CMK (cell line): ENCODE measurements at places on chromosomes 2 and 18.

DNA sequence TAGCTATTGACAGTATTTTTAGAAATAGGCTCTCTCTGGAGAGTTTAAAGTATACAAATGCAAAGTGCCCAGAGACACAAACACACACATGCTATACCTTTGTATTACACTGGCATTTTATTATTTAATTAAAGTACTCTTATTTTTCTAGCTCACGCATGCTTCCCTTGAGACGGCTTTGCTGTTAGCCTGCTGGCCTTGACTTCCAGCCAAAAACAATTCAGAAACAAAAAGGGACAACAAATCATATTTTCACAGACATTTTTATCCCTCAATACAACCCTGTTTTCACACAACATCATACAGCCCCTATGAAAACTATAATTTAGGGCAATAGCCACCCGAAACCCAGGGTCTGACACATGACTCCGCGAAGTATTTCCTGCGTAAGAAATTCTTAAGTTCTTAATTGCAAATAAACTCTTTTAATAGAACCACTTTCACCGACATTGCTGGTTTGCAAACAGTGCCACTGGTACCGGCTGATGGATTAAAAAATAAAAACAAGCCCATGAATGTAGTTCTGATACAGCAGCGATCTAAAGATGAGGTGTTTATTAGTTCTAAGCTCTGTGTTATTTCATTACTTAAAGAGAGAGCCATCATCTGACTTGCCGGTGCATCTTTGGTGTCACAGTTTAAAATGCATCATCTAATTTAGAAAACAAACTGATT lies 185.1 kb downstream of the TCF4 start:
- DNase-seq = no peak

DNA sequence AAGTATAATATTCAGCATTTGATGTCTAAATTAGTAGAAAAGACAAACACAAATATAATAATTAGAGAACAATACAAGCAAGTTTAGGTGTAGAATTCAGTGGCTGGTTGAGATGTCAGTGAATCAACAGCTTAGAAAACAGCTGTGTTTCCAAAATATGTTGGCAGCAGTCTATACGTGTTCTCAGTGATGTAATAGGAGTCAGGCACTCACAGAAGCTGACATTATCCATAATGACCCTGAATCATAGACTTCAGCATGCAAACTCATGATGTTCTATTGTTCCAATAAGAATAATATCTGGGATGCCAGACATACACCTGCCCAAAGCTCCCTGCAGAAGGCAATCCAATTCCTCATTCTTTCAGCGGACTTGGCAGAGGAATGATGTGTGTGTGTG lies 164.7 kb downstream of the SLC8A1 start:
- no peak for DNase-seq

DNA sequence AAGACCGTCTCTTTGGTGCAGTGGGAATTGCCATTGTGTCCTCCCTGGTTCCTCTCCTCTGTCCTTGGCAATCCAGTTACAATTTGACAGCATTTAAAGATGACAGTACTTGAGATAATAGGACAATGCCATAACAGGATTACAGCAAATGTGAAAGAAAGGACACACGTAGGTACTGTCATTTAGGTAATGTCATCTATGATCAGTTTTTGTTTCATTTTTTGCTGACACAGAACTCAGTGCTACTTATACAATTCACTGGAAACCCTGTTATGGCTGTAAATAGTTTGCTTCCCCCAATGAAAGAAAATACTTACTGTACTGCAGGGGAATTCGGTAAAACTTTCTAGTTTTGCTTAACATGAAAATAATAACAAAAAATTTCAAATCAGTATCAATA lies 65.2 kb downstream of the BCL11A start:
- DNase-seq = no peak

DNA sequence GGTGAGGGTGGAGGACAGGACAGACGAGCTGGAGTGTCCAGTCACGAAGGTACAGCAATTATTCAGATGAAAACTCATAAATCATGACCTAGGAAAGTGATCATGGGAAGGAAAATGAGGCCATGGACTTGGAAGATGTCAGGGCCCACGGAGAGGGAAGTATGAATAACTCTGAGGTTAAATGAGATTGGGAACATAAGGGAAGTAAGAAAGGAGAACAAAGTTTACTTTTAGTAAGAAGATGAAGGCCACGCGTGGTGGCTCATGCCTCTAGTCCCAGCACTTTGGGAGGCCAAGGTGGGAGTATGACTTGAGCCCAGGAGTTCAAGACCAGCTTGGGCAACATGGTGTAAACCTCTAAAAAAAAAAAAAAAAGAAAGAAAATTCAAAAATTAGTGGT lies 56.2 kb downstream of the AQP4 start:
- DNase-seq = no peak

DNA sequence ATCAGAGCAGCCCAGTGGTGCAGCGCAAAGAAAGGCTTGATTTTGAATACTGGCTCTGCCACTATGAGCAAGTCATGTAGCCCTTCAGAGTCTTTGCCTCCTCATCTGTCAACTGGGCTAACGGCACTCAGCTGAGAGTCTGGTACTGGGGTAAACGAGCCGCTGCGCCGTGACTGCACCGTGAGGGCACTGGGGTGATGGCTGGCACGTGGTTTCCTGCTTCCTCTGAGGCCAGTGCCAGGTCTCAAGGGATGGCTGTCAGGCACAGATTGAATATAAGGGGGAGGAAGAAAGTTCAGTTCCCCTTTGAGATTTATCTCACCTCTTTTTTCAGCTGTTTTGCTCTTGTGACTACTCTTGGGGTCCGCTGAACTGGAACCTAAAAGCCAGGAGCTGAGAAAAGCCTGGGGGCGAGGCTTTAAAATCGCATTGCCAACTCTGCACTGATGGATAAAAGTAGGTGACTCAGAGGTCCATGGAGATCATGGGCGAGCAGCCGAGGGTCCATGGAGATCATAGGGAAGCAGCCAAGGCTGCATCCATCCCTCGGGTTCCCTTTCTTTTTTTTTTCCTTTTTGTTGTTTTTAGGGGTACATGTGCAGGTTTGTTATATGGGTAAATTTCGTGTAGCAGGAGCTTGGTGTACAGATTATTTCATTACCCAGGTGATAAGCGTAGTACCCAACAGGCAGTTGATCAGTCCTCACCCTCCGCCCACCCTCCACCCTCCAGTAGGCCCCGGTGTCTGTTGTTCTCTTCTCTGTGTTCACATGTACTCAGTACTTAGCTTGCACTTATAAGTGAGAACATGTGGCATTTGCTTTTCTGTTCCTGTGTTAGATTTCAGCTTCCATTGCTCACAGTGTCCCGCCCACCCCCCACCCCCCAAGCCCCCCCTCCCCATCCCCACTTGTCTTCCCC lies 114.3 kb downstream of the SPP2 start:
- DNase-seq = no peak

DNA sequence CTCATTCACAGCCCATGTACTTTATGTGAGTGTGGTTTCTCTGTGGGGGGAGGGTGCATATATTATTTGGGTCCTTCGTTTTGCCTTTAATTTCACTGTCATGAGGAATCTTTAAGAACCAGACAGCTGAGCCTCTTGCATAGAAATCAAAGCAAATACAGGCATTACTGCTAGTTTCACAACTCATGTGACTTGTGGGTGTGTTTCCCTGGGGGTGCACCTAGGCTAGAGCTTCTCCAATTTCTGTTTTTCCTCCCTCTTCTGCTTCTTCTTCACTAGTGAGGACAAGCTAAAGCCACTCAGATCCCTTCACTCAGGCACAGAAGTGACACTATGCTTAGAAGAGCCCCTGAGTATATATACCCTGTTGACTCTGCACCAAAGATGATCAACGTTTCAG lies 131.4 kb downstream of the ACOXL start:
- no peak for DNase-seq

DNA sequence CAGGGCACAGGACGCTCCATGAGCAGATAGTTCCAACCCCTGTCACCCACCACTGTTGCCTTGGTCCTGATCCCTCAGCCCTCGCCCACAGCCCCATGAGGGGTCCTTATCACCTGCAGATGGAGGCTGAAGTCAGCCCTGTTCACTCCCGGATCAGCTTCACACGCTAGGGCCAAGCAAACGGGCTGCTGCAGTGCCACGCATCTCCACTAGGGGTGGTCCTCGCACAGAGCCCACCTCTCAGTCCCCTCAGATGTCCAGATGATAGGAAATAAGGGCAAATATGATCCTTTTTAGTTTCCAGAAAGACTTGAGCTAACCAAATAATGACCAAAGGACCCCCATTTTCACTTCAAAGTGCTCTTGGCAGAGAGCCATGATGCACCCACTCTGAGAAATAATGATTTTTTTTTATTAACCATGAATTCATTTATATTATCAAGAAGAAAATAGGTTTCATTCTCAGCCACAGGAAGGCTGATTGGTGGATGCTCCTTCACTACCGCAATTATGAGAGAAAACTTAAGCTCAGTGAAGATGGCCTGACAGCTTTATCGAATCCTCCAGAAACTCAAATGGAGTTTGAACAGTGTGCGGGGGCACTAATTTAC lies 71.9 kb upstream of the KLHL29 start:
- peak; percentile 20 for DNase-seq

- no peak for DNase-seq
Observed at GRCh38 chr2:46495231-46496030, 16.1 kb downstream of the TMEM247 start.

- no peak for DNase-seq
Observed at GRCh38 chr2:62577994-62578781, 72.2 kb upstream of the TMEM17 start.

DNA sequence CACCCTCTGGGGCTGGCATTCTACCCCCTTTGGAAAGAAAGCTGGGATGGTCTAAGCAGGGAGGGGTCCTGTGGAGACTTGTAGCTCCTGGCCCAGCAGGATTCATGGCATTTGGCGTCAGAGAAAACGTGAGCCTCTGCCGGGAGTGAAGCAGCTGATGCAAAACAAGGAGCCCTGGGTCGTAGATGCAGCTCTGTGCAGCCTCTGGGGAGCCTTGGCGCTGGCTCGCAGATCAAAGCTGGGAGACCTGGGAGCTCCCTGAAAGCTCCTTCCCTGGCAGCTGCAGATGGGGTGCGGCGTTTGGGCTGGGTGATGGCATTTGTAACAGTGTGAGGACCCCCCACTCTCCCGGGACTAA lies 148.3 kb downstream of the KLHL29 start:
- DNase-seq = no peak

GRCh38 chr2:165746501-165746900 lies 47.5 kb downstream of the GALNT3 start:
- no peak for DNase-seq

DNA sequence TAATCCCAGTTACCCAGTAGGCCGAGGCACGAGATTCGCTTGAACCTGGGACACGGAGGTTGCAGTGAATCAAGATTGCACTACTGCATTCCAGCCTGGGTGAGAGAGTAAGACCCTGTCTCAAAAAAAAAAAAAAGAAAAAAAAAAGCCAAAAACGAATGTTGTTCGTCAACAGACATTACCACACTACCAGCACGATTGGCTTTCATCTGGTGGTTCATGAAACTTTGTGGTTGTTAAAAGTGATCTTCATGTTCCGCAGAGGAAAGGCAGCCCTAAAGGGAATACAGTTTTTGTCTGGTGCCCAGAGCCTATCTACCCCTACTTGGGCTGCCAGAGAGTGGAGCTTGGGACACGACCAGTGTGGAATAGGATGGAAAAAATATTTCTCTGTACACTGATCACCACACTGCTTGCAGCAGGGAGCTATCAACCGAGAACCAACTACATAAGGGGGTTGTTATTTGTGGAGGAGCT lies 13.6 kb upstream of the CXCR4 start:
- DNase-seq = no peak

GRCh38 chr18:13433685-13434084 lies 215.1 kb downstream of the LDLRAD4 start:
- DNase-seq = no peak

DNA sequence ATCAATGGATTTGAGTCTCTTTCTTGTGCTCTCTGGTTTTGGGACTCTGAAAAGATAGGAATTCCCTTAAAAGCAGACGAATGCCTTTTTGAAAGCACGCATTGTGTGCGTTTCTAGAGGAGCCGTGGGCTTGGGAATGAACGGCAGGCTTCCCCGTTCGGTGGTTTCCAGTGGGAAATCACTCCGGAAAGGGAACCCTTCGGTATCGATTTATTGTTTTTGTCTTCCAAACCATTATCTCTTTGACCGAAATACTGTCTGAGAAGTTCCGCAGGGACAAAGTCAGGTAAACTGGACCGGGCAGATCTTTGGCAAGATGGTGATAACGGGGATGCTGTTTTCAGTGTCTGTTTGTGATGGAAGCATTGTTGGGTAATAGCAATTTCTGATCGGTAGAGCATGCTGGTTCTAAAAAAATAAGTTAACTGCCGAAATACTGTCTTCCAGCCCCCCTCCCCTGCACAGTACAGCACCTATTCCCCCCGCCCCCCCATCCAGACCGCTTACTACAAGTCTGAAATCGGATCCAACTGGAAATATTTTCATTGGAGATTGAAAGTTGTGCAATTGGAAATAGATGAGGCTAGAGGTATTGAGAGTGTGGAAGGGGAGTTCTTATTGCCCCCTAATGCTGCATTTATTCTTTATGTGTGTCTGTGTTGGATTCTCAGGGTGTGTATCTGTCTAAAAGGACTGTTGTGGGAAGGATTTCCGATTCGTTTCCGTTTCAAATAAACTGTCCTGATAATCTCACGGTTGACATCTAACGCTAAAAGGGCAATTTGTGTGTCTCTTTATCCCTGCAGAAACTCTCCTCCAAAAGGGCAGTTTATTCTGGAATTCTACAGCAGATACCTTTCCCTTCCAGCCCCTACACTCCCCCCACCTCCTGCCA lies 635 bp downstream of the SETBP1 start:
- no peak for DNase-seq

GRCh38 chr2:74867841-74868658 lies 34.1 kb downstream of the HK2 start:
- no peak for DNase-seq

DNA sequence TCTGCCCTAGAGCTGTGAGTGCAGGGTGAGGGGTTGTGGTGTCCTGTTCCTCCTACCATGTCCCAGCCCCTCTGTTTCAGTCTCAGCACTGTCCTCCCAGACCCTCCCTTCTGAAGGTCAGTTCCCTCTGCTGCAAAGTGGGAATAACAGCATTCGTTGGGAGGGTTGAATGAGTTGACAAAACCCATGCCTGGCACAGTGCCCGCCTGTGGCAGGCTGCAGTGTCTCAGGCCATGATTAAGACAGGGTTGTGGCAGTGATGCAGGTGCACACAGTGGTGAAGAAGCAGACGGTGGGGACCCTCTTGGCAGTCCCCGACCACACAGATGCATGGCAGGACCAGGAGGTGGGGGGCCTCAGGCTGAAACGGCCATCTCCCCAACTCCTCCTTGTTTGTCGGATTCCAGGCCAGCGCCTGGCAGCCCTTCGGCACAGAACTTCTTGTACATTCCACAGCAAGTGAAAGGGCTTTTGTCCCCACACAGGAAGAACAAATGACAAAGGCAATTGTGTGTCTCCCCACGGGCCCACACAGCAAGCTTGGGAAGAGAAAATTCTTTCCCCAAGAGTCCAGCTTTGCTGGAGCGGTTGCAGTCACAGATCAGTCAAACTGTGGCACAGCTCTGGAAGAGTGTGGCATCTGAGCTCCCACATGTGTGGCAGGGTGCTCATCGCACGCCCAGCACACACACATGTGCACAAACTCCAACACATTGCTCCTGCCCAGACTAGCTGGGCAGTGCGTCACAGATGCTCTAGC lies 92.0 kb upstream of the MSH2 start:
- DNase-seq = no peak
